Activated naive CD8-positive, alpha-beta T cell treated with anti-CD3 and anti-CD28 coated beads, Interleukin-2, amount 50 U/mL, for 16 hours (primary cell): ENCODE measurements at places on chromosomes 4 and X.

DNA sequence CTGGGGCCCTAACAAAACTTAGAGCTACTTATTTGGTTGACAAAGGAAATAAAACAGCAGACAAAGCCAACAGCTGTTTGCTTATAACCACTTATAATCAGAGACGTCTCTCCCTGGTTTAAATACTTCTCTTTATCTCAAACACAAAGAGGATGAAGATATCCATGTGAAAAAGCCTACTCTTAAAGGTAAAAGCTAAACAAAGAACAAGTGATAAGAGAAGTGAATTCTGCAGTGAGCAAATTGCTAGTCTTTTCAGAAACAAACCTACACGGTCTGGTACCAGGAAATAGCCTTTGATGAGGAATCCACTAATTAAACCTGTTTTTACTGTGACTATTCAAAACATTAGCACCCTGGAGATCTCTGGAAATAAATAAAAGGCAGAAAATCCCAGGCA, 46.7 kb downstream of the GRIA3 start:
- no peak for DNase-seq

- no peak for DNase-seq
These were observed 14.2 kb upstream of the OSTC start for GRCh38 chr4:108636246-108636645.

DNA sequence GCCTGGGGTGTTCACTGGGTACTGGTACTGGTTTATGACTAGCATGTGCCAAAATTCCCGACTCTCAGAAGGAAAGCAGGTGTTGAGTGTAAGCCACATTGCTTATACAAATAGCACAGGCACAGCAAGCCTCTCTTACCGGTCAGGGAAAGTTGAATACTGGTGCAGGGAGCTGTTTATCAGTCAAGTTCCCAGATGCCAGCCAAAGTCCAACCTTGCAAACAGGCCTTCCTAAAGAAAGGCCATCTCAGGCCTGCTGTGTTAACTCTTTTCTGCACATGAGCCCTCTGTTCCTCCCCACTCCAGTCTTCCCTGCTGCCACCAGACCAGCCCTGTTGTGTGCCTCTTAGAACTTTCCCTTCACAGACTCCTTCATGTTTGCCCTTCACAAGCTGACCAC, 34.2 kb downstream of the PKD2 start:
- DNase-seq, result no peak

GRCh38 chr4:161206528-161207080, 957.2 kb downstream of the FSTL5 start:
- DNase-seq, result no peak

DNA sequence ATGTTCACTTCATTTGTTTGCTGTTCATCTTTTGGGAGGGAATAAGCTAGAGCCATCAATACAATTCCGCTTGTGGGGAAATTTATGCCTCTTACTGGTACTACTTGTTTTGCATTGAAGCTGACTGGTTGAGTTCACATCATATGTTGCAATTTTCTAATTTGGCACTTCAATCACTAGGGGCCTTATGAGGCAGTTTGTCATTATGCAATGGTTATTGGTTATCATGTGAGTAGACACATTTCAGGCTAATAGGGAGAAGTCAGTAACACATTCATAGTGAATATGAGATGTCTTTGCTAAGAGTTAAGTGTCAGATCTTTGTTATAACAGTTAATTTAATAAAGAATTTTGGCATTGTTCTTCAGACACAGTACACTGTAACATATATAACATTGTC, 5.0 kb downstream of the RPL36A start:
- DNase-seq, result no peak

DNA sequence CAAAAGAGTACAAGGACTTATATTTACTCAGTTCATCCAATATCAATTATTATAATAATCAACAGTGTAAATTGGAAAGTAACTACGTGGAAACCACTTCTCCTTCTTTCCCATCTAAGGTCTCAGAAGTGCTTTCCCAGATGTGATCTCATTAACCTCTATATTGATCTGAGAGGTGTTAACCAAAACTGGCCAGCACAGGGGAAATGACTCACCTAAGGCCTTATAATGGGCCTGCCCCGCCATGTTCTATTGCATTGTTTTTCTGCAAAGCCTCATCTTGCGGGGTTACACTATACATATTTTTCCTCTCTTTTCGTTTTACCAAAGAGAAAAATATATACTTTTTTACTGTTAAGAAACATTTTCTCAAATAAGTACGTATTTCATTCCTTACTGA, 20.5 kb downstream of the RAB40A start:
- no peak for DNase-seq

- DNase-seq, result no peak
These were observed 4.2 kb downstream of the TLL1 start for GRCh38 chr4:165877286-165877685.

- no peak for DNase-seq
These were observed 29.7 kb upstream of the UGT2B15 start for GRCh38 chr4:68700152-68700551.

- no peak for DNase-seq
These were observed 32.4 kb upstream of the ZNF81 start for GRCh38 chrX:47804315-47804714.

GRCh38 chr4:77028246-77028645, 47.5 kb downstream of the CCNI start:
- no peak for DNase-seq

DNA sequence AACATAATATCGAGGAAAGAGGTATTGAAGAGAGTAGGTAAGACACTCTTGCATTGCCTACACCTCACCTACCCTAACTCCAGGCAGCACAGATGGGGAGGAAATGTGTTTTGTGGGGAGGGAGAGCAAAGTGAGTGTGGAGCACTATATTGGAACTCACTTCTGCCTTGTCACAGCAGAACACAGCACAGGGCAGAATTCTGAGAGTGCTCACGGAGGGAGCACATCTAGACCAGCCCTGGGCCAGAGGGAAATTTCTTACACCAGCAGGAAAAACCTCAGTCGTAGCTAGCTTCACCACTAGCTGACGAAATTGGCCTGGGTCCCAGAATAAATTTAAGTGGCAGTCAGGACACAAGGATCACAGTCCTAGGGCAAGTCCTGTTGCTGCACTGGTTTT, 517.3 kb downstream of the TMA16 start:
- DNase-seq, result no peak

DNA sequence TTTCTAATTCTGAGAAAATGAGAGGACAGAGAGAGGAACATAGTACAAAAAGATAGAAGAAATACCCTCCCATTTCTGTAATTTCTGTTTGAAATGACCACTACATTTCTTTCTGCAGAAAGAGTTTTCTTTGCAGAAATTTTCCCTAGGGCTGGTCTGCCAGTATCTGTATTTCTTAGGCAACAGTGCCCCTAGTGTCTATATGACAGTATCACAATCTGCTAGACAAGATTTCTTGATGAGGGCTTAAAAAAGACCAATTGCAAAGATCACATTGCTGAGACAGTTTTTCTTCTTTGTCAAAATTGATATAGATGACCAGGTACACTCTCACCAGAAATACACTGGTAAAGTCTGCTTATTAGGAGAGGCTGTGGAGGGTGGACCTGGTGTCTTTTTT, 81.0 kb upstream of the ZDHHC15 start:
- DNase-seq, result no peak

DNA sequence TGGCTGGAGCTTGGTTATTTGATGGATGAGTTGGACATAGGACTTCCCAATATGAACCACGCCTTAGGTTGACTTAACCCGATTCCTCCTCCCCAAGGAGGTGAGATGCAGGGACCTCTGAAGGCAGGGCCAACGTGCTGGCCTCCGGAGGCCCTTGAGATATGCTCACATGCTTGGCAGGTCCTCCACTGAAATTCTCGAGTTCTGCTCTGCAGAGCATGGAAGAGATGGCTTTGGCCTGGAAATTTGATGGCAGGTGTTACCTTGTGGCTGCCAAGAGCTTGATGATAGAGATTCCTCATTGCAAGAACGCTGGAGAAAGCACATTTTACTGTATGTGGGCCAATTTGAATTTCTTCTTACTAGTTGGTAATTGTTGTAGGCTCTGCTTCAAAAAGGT, 117.4 kb upstream of the LIMCH1 start:
- DNase-seq, result no peak

GRCh38 chrX:73214426-73215094, at the start of gene NAP1L2:
NAP1L2 (minus strand) TSS chrX:73214851; CDS start chrX:73214492, 359 bp downstream.
- DNase-seq, result no peak

DNA sequence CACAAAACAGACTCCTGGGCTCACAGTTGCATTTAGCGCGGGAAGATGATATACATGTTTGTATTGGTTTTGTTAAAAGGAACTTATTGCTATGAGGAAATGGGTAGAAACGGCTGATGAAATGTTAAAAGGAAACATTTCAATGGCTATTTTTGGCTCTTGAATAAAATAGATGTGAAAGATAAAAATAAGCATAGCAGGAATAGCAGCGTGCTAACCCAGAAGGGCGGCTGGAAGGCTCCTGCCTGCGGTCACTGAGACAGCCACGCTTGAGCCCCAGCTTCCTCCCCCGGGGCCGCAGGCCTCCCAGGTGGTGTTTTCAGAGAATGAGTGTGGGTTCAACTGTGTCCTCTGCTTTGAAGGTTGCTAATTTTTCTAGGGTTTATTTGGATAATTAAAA, 35.0 kb upstream of the CLCN4 start:
- DNase-seq, result no peak
